ENCODE measurements at places on chromosomes 2 and 18.

DNA sequence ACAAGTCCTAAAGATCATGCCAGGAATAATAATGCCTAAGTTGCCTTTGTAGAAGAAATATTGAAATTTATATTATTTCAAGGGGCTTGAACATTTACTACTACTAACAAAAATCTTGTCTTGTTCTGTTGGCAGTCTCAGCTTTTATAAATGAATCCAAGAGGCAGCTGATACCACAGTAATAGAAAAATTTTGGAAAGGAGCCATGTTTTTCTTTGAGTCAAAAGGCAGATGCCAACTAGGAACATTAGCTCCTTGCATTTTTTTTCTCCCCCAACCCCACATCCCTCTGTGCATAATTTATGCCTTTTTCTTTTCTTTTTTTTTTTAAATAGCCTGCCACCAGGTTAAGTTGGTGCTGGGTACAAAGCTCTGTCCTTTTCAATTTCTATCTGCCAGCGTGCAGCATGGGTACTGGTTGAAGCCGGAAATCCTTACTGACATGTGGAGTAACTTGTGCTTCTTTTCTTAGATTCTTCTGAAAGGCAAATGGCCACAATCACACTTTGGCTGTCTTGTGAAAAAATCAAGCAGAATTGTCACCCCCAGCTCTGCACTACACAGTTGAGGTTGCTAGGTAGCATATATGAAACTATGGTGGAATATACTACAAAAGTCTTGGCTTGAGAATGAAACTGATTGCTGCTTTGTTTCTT is 98.8 kb downstream of the RHBDD1 start:
- DNase-seq = no peak

DNA sequence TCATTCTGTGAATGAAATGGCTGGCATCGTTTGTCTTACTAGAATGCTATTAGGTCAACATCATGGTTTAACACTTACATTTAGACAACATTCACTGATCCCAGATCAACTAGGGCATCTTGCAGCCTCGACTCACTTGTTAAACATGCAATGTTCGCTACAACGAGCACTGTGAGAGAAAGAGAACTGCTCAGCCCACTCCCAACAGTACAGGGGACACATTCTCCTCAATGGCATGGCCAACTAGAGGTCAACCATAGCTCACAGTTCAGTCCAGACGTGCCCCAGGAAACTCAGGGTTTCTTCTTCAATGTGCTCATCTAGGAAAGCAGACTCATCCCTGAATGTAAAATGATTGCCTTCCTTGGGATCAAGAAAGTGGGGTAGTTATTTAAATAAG is 5.9 kb downstream of the WIPF1 start:
- no peak for DNase-seq

- no peak for DNase-seq
These were observed 4.3 kb downstream of the NCKAP1 start for GRCh38 chr2:183033951-183034350.

- no peak for DNase-seq
These were observed 2.6 kb upstream of the STON1 start for GRCh38 chr2:48527226-48527885.

GRCh38 chr2:208783184-208783583 is 376.6 kb downstream of the PTH2R start:
- no peak for DNase-seq

DNA sequence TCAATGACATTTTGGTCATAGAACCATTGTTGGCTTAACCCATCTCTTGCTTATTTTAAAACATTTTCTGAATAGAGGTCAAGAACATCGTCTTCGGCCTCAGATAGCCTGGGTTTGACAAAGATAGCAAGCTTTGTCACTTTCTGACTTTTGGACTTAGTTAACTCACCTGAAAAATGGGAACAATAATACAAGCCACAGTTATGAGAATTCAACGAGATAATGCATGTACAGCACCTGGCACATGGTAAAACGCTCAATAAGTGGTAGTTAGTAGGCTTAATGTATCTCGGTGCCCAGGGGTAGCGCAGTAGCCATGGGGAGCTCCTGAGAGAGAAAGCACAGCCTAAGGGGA is 446 bp upstream of the COPS7B start:
- DNase-seq = no peak

- no peak for DNase-seq
These were observed 219.7 kb upstream of the EPHA4 start for GRCh38 chr2:221791844-221792243.

DNA sequence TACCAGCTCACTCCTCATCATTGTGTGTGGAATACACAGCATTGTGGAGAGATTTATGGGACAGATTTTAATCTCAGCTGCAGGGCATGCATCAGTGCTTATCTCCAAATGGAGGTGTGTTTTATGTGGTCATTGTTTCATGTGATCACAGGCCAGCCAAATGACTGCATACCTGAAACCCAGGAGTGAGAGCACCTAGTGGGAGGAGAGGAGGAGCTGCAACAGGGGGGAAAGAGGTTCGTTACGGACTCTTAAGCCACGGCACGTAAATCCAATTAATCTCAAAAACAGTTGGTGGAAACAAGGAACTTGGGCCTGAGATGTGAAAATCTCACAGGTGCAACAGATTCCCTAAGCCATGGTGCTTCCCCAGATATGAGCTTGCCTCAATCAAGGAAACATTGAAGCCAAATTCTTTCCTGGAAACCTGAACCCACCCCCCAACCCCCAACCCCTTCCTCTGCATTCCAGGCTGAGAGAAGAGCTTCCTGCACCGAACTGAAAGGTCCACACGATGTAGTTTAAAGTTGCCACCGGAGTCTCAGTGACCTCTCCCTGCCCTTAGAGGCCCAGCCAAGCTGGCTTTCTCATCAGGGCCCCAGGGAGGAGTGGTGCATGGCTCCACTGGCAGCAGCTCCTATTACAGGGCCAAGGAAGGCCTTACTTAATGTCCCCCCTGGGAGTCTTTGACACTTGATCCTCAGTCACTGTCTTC is 167.4 kb downstream of the C1D start:
- DNase-seq = no peak

GRCh38 chr18:23433360-23433759 is 19.7 kb upstream of the RIOK3 start:
- DNase-seq = no peak
